ENCODE measurements at places on chromosomes 2 and 18.

DNA sequence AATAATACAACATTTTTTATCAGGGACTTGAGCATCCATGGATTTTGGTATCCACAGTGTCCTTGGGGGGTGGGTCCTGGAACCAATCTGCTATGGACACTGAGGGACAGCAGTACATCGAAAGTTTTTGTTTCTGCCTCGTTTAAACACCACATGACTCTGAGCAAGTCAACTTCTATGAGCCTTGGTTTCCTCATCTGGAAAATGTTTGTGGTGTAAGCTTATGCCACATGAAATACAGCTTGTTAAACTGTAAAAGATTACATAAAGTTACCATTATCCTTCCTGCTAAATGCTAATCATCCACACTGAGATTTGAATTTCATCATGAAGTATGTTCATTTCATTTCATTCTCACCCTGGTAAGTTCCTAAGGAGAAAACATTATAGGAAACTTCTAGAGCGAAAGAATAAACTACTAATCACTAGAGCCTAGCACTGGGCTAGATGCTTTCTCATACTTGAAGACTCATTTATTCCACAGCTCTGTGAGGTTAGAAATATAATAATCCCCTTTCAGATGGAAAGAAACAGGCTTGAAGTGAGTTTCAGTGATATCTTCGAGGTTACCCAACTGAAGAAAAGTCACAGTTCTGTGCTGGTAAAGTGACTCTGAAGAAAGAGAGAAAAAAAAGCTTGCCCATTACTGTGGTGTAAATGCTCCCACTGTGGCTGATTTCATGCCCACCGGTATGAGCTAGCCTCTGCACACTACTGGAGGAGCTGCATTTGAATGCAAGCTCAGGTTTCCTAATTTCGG, 29.2 kb downstream of the MCFD2 start:
- no peak for DNase-seq

- DNase-seq, result no peak
Observed at GRCh38 chr18:10838553-10838952, 310.8 kb downstream of the PIEZO2 start.

- DNase-seq, result no peak
Observed at GRCh38 chr2:143473216-143473615, 344.0 kb downstream of the ARHGAP15 start.

- DNase-seq, result no peak
Observed at GRCh38 chr2:99711144-99711543, 221.3 kb upstream of the REV1 start.

GRCh38 chr2:237250599-237250998, 163.4 kb downstream of the COL6A3 start:
- DNase-seq, result no peak

DNA sequence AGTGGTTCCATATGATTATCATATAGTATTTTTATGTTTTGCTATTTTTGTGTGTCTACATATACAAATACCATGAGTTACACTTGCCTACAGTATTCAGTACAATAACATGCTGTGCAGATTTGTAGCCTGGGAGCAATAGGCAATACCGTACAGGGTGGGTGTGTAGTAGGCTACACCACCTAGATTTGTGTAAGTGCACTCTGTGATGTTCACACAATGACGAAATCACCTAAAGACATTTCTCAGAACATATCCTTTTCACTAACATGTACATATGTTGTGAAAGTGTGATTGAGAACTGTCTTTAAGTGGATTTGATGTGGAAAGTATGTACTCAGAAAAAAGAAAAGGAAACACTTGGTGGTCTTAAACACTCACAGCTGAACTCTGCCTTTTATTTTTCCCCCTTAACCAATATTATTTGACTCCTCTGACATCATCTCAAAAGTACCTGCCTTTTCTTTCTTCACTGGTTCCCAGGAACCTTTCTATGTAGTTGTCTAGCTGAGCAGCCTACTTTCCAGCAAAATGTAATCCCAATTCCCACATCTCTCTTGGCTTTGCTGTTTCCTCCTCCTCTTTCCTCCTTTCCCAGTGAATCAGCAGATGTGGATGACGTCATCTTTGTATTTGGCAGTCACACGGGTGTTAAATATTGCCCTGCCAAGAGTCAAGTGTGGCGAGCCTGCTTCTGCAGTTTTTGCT, 47.7 kb downstream of the OSBPL6 start:
- DNase-seq, result no peak

DNA sequence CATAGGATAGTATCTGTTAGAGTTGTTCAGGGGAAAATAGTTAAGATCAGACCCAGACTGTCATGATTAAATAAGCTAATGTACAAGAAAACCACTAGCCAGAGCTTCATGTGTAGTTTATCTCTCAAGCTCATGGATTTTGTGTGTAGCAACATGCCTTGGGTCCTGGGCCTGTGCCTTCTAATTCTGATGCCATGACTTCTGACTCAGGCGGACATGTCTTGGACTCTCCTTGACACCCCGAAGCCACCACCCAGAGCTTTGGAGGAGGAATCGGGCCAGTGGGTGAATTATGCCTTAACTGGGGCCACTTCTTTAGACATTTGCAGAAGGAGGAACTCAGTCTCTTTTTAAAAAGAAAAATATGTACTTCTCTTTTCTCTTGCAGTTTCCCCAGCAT, 68.7 kb downstream of the NPAS2 start:
- DNase-seq, result no peak

DNA sequence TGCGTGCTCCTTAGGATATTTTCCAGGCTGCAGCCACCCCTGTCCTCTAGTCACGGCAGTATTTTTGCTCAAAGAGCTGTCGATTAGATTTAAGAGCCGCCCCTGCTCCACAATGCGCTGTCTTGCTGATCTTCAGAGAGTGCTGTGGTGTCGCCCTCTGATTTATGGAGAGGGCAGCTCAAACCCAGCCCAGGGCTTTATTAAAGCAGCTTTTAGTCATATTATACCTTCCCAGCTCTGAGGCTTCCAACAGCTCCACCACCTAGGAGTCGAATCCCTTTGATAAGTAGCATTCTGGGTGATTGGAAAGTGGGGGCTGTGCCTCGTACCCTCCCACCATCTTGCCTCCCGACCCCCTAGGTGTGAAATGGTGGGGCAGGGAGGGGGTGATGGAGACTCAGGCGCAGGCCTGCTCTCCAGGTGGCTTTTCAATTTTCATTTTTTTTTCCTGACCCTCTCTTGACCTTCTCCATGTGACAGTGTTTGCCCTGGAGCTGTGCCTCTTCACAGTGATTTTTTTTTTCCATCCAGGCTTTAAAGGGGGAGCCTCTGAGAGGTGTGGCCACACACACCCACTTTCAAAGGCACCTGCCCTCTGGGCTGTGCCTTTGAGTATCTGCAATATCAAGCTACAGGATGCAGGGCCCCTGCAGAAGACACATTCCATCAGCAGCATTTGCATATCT, 53.1 kb upstream of the NRP2 start:
- DNase-seq, result no peak

DNA sequence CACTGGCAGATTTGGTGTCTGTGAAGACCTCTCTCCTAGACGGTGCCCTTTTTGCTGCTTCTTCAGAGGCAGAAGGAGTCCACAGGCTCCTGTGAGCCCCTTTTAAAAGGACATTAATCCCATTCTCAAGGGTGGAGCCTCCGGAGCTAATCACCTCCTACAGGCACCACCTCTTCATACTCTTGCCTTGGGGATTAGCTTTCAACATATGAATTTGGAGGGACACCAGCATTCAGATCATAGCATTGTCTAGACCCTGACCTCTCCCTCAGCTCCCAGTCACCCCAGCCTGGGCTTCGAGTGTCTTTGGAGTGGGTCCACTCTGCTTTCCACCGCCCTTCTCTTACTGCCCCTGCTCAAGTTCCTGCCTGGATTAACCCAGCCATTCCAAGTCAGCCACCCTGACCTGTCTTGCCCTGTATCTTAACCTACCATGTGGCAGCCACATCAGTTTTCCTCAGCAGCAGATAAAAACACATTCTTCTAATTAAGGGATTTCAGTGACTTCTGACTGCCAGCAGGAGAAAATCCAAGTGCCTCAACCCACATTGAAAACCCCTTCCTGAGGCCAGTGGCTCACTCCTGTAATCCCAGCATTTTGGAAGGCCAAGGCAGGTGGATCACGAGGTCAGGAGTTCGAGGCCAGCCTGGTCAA, 6.1 kb upstream of the NCL start:
- DNase-seq, result no peak

- DNase-seq, result no peak
Observed at GRCh38 chr2:126856403-126856802, 42.3 kb upstream of the TEX51 start.

- no peak for DNase-seq
Observed at GRCh38 chr18:28757466-28758008, 580.6 kb upstream of the CDH2 start.

GRCh38 chr2:98118161-98118560, 31.2 kb downstream of the VWA3B start:
- DNase-seq, result no peak

DNA sequence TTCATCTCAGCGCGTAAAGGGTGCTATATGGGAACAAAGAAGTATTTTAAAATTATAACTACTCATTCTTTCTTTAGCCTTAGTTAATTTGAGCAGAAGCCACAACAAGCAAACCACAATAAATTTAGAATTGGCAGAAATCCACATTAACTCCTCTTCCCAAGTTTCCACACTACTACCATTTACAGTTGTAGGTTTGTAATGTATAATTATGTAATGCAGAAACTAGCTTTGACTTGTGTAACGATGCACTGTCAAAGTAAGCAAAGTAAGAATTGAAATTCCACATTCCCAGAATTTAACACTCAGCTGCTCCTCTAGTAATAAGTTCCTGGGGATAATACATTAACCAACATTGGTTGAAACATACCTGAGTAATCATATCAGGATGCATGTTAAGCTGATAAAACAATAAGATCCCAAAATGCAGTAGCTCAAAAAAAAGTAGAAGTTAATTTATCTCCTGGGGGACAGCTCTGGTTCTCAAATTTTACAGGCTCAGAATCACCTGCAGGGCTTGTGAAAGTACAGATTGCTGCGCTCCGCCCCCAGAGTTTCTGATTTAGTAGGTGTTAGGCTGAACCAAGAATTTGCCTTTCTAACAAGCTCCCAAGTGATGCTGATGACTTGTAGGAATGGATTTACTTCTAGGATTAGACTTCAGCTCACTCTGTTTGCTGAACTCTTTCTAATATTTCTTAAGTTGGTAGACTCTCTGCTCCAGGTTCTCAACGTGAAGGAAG, 9.9 kb downstream of the GRP start:
- DNase-seq, result no peak

- DNase-seq, result no peak
Observed at GRCh38 chr2:125679903-125680302, 976.1 kb upstream of the GYPC start.

GRCh38 chr2:154532763-154533162, 165.7 kb upstream of the KCNJ3 start:
- DNase-seq, result no peak

DNA sequence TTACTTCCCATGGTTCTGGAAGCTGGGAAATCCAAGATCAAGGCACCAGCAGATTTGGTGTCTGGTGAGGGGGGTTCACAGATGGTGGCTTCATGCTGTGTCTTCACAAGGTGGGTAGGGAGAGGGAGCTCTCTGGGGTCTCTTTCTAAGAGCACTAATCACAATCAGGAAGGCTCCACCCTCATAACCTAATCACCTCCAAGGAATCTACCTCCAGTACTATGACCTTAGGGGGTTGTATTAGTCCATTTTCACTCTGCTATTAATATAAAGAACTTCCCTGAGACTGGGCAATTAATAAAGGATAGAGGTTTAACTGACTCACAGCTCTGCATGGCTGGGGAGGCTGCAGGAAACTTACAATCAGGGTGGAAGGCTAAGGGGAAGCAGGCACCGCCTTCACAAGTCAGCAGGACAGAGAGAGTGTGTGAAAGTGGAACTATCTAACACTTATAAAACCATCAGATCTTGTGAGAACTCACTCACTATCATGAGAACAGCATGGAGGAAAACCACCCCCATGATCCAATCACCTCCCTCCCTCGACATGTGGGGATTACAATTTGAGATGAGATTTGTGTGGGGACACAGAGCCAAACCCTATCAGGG, 17.6 kb downstream of the TBC1D8 start:
- DNase-seq, result no peak

- no peak for DNase-seq
Observed at GRCh38 chr2:170145191-170145590, 32.8 kb upstream of the MYO3B start.

- DNase-seq, result no peak
Observed at GRCh38 chr2:117775703-117776219, 38.7 kb upstream of the DDX18 start.

DNA sequence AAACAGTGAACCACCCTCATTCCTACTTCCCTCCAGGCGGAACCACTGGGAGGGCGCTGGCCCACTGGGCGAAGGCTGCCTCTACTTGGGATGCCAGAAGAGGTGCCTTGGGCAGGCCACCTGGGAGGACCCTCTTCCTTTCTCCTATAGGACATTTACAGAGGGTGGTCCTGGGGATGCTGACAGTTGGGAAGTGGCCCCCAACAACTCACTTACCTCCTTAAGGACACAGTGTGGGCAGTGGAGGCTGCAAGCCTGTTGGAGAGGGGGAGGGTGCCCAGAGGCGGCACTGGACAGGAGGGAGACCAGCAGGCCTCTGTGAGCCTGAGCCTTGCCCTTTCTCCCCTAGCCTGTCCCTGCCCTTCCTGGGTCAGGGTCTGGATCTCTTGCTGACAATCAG, 346.4 kb upstream of the HS6ST1 start:
- no peak for DNase-seq

- no peak for DNase-seq
Observed at GRCh38 chr2:133345638-133346037, 222.6 kb downstream of the NCKAP5 start.

DNA sequence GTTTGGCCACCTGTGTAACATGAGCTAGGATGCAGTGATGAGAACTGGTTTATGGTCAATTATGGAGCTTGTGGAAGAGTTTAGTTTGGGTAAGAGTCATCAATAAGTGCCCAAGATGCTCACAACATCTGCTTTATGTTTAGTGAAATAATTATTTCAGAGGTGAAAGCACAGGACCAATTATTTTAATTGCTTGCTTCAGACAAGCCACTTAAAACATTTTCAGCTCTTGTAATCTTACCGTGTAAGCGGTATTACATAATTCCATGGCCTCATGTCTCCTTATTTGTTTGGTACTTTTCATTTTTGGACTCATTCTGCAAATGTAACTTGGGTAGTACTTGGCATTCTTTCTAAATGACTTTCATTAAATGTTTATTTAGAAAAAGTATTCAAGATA, 5.4 kb downstream of the B3GNT2 start:
- DNase-seq, result no peak

DNA sequence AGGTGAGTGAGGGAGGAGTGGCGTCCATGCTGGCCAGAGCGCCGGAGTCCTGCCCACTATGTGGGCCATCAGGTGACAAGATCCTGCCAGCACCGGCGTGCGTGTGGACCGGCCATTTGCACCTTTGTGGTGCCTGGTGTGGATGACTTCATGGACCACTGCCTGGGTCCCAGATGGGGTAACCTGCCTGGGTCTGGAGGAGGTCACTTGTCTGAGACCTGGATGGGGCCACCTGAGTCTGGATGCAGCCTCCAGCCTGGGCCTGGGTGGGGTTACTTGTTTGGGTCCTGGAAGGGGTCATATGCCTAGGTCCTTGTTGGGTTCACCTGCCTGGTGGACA, 299.6 kb downstream of the NDUFA10 start:
- DNase-seq, result no peak

Data from stimulated activated CD4-positive, alpha-beta T cell treated with anti-CD3 and anti-CD28 coated beads, Interleukin-15, amount 100 ng/mL, for 48 hours (primary cell).